ENCODE measurements at places on chromosomes 6 and 20.

GRCh38 chr6:40506954-40507353 is 80.2 kb downstream of the LRFN2 start:
- DNase-seq: no peak

- DNase-seq: no peak
These were observed 57.6 kb downstream of the ADGRG6 start for GRCh38 chr6:142359271-142359960.

DNA sequence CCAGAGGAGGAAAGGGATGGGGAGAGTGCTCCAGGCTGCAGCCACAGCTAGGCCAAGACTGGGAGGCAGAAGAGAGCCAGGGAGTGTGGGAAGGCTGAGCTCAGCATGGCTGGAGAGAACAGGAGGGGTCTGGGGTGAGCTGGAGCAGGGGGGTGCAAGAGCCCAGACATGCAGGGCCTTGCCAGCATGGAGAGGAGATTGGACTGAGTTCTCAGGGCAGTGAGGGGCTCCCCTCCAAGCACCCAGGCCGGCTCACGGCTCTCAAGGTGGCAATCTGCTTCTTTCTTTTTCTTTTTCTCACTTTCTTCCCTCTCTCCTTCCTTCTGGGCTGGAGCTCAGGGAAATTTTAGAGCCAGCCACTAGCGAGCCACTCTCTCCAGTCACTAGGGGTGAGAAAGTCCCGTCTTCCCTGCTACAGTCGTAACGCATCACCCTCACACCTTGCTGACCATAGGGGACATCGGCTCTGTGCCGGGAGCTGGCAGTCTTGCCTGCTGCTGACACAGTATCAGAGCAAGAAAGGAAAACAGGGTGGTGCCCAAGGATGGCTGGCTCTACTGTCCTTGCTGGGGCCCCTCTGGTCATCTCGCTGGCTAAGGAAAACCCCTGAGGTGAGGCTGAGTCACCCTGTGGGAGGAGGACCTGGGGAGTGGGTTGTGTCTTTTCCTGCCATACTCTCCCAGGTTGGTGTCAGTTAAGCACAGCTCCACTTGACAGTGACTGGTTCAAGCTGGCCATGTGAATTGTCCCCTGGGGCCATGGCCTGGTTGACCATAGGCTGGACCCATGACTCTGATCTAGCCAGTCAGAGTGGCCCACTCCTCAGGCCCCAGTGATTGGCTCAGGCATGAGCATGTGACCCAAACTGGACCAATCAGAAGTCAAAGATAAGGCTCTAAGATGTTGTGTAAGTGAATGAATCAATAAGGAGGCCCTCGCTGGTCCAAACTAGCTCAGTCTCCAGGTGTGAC is 135.1 kb upstream of the PMEPA1 start:
- no peak for DNase-seq

DNA sequence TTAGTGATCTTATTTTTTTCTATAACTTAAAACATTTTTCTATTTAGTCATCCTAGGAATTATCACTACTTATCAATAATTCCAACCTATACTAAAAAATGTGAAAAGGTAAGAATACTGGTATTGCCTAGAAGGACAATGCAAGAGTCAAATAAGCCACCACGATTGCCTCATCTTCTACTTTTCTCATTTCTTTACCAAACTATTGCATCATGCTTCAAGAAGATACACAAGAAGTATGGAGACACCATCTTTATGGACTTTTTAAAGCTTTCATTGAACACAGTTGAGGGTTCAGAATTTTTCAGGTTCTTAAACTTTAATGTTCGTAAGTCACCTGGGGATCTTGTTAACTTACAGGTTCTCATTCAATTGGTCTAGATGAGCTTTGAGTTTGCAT is 25.9 kb downstream of the ELOVL2 start:
- DNase-seq: no peak

DNA sequence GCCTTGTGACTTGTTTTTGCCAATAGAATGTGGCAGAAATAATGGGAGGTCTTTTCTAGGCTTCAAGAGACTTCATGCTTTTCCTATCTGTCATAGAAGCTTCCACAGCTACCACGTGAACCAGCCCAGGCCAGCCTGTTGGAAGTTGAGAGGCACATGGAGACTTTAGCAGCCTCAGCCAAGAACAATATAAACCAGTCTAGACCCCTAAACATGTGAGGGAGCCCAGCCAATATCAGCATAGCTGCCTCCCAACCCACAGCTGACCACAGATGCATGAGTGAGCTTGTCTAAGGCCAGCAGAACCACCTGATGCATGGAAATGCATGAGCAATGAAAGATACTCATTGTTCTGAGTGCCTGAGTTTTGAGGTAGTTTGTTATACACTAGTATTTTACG is 540.7 kb upstream of the BTBD3 start:
- DNase-seq: no peak

GRCh38 chr6:55046869-55047422 is 127.4 kb upstream of the HCRTR2 start:
- no peak for DNase-seq

DNA sequence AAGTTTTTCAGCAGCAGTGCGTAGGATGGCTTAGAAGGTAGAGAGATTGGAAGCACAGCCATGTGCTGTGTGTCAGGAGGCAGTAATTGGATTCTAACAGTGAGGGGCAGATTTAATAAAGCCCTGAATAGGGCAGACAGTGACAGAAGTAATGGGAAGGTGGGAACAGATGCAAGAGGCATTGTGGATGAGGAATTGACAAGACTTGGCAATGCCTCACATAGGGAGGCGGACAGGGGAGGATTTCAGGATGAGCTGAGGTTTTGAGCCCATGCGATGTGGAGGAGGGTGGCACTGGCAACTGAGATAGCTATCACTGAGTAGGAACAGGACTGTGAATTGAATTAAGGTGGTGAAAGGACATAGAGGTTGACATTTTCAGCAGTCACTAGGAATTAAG is 262.2 kb upstream of the FLRT3 start:
- no peak for DNase-seq

DNA sequence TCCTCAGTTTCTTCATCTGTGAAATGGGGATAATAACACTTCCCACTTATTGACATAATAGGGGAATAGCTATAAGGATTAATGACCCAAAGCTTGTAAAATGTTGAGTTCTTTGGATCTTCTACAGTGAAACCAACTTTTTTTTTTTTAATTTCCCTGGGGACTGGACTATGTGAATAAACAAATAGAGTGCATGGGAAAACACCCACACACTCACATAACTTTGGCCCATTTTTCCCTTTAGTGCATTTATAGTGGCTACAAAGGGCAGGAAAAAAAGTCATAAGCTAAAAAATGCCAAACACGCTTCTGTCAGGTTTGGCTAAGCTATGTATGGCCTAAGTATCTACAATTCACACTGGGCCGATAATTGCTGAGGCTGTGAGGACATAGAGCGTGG is 406.2 kb upstream of the JAG1 start:
- no peak for DNase-seq

- DNase-seq: no peak
These were observed 8.2 kb downstream of the CCN5 start for GRCh38 chr20:44723391-44723790.

DNA sequence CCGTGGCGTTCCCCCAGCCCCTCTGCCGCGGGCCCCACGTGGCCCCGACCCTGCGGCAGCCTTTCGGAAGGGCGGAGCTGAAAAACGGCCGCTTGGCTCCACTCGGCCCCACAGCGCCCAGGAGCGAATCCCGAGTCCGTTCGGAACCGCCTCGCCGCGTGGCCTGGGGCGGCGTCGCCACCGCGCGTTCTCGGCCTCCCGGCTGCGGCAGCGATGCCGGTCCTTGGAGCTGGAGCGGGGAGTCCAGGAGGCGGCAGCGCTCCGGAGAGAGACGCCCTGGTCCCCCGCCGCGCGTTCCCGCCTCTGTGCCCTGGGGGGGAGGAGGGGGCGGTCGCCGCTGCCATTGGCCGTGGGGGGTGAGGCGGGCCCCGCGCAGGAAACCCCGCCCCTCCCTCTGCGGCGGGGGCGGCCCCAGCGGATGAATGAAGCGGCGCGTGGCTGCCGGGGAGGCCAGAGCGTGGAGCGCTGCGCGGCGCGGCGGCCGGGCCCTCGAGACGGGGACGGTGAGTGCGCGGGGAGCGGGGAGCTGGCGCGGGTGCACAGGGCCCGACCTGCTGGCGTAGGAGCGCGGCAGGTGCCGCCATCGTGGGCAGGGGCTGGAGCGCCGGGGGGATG is at the start of gene SLCO4A1:
Gene SLCO4A1 (plus strand): TSS at position 453 of the 615 bp plus-strand sequence. CDS start 13,952 bp downstream, outside the sequence.
- peak; percentile 80 for DNase-seq

GRCh38 chr20:13412806-13413445 is 191.9 kb downstream of the ISM1 start:
- no peak for DNase-seq

GRCh38 chr6:129608886-129609537 is 101.0 kb downstream of the ARHGAP18 start:
- no peak for DNase-seq

DNA sequence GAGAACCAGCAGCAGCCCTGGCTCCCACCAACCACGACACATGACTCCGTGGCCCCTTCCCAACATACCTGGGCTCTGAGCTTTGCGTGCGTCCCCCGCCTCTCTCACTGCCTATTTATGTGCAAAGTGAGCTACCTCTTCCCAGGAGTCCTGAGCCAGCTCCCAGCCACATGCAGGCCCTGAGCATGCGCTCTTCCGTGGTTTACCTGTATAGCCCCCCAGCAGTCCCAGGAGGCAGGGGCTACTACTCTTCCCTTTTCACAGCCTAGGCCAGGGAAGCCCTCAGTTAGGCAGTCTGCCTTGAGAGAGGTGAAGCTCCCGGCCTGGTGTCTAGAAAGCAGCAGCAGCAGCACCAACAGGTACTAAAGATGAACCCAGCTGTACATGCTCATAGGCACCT is 114.8 kb upstream of the CDYL start:
- DNase-seq: no peak

DNA sequence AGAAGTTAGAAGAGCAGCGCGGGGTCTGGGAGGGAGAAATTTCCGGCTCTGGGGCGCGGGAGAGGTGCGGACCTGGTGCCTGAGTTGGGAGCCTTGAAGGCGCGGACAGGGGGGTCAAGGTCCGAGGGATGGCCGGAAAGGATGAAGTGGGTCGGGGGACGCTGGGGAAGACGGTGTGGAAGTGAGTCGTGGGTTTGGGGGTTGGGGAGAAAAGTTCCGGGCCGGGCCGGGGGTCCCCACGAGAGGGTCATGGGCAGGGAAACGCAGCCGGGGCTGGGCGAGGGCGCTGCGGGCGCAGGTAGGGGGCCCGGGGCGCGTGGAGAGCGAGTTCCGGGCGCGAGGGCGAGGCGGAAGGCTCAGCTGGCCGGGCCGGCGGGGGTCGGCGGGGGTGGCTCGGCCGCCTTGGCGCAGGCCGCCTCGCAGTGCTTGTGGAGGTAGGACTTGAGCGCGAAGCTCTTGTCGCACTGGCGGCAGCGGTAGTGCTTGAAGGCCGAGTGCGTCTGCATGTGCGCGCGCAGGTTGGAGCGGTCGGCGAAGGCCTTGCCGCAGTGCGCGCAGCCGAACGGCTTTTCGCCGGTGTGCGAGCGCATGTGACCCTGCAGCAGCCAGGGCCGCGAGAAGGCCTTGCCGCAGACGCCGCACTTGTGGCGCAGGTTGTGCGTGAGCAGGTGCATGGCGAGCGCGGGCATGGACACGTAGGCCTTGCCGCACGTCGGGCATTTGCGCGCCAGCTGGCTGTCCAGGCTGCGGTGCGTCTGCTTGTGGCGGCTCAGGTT is 10.5 kb upstream of the SRXN1 start:
- DNase-seq: no peak

DNA sequence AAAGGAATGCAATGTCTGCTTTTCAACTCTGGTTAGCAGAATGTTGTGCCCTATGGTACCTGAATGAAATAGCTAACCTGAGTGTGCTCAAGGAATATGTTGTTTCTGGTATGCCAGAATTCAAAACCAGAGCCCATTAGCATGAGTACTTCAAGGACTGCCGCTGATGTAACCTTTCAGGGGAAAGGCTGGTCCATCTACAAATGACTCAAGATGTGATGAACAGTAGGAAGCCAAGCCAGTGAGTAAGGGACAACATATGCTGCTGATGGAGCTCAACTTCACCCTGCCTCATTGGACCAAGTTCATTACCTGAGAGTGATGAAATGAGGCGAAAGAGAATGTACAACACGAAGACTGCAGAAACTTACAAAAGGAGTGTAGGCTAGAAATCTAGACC is 95.7 kb upstream of the BMP2 start:
- no peak for DNase-seq

DNA sequence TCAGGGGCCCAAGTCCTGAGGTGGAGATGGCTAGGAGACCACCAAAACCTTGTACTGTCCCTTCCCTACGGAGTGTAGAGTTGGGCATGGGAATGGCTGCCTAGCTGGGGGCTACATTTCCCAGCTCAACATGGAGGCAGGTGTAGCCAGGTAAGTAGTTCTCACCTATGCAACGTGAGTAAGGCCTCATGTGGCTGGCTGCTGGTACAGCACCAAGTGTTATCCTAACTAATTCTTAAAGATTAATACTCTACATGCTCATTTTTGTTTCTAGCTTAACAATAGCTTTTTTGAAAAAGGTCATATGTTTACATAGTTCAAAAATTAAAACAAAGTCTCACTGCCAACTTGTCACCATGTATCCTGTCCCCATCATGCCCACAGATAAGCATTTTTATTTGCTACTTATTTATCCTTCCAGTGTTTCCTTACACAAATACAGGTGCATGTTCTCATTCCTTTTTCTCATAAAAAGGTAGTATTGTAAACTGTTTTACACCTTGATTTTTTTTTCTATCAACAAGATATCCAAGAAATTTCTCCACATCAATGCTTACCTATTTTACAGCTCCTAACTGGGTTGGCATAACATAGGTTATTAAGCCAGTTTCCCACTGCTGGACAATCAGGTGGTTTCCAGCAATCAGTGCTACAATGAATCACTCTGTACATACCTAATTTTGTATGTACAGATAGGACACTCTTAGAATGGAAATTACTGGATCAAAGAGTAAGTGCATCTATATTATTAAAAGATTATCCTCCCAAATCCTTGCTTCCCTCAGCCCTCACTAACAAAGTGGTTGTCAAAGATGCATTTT is 25.5 kb downstream of the ABHD12 start:
- DNase-seq: no peak

DNA sequence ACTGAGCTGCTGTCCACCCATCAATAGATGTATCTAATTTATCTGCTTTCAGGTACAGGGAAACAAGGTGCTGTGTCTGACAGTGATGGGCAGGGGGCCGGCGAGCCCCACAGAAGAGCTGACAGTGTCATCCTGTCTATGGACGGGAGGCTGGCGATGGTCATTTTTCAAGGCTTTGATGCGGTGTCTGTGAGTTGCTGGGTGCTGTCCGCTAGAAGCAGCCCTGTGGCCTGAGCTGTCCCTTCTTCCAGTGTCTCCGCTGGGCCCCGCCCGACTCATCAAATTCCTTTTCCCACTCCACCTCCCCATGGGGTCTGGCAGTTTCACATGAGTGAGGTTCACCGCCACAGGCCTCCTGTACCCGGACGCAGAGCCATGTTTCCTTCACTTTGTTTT is 161.4 kb upstream of the PMEPA1 start:
- DNase-seq: no peak

All from AML-193 (cell line).